Hippocampal formation (tissue), 2 donors: ENCODE measurements at places on chromosomes 1 and 21.

- DNase-seq: no peak
These were observed 135.9 kb downstream of the SLC30A10 start for GRCh38 chr1:219792337-219793021.

DNA sequence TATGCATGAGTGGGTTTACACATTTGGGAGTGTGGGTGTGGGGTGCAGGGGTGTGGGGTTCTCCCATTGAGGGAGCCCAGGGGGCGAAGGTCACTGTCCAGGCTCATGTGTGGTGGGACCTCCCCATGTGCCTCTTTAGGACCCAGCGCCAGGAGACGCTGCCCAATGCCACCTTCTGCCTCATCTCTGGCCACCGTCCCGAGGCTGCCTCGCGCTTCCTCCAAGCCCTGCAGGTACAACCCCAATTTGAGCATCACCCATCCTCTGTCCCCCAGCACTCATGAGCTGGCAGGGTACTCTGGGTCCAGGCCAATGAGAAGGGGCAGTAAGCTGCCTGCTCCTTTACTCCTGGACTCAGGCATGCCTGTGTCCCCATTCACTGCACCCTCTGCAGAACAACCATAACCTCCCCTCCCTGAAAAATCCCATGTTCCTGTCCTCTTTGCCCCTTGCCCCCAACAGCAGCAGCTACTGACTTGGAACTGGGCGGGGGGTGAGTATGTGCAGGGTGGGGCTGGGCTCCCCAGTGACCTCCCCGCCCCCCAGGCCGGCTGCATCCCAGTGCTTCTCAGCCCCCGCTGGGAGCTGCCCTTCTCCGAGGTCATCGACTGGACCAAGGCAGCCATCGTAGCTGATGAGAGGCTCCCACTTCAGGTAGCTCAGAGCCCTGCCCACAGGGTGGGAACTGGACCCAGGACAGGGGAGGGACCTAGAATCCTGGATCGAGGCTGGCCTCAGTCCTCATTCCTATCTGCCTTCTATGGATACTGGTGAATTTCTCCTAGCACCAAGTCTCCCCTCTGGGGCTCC lies 7.7 kb downstream of the EXTL1 start:
- no peak for DNase-seq

- DNase-seq: no peak
These were observed 19.4 kb downstream of the CC2D1B start for GRCh38 chr1:52346653-52347052.

DNA sequence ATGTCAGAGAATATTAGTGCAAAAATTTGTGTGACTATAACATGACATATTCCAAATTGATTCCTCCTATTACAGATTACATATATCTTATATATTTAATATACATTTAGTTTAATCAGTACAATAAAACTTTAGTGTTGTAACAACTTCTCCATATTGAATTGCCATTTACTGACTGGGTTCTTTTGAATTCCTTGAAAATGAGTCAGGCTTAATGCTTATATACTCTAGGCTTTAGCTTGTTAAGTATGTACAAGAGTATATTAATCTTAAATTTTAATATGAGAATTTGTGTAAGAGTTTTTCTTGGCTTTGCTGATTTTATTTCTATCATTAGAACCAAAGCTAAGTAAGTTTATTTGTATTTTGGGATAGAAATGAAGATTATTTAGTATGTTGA lies 40.3 kb downstream of the XPR1 start:
- no peak for DNase-seq

DNA sequence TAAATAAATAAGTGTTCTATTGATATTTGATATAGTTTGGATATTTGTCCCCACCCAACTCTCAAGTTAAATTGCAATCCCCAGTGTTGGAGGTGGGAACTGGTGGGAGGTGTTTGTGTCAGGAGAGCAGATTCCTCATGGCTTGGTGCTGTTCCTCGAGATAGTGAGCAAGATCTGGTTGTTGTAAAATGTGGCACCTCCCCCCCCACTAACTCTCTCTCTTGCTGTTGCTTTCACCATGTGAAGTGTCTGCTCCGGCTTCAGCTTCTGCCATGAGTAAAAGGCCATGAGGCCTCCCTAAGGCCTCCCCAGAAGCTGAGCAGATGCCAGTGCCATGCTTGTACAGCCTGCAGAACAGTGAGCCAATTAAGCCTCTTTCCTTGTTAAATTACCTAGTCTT lies 20.8 kb downstream of the FRRS1 start:
- DNase-seq: no peak

- peak; percentile 72 for DNase-seq
These were observed 18.7 kb upstream of the AK2 start for GRCh38 chr1:33055210-33056008.

GRCh38 chr1:208212893-208213292 lies 31.3 kb downstream of the PLXNA2 start:
- DNase-seq: no peak

GRCh38 chr1:93739472-93739871 lies 57.8 kb upstream of the BCAR3 start:
- DNase-seq: no peak

DNA sequence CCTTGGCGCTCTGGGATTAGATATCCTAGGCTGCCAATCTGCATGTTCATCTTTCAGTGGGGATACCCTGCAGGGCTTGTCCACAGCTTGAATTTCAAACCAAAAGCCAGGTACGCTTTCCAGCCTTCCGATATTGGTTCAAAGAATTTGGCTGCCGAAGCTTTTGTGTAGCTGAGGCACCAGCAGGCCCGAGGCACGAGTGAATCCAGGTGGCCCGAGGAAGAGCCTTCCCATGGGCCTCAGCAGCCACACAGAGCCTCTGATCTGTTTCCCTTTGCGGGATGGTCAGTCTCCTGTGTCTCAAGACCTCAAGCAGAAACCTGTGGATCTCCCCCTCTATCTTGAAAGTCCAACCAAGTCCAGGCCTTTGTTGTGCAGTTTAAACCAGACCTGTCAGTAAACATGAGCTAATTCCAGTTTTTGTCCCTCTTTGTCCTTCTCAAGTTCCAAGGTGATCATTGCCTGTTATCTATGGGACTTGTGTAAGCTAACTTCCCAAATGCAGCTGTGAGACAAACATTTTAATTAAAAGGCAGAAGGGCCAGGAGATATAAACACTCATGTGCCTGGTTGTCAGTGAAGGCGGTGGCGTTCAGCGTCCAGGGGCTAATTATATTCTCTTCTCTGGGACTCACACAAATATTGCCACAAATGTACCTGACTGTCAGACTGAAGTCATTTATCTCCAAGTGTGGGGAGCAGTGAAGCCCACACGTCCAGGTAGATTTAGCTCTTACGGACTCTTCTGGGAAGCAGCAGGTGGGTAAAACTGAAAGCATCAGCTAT lies 30.6 kb downstream of the VANGL1 start:
- no peak for DNase-seq

- no peak for DNase-seq
These were observed 329.4 kb downstream of the KIF26B start for GRCh38 chr1:245484176-245484575.

GRCh38 chr1:51014878-51015277 lies 44.8 kb downstream of the CDKN2C start:
- DNase-seq: no peak

DNA sequence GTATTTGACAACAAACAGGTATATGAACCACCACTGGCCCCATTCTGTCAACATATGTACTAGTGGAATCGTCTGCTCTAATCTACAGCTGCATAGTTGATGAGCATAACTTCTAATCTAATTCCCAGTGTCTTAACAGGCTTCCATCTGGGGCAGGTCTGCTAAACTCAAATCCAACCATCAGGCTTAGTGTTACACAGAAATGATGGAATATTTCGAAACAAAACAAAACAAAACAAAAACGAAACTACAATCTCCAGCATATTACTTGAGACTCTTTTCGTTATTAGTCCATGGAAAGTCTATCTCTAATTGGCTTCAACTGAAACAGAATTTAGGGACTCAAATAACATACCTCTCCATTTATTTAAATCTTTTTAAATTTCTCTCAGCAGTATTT lies 37.6 kb downstream of the DIPK1A start:
- DNase-seq: no peak

- no peak for DNase-seq
These were observed 4.5 kb downstream of the PARP1 start for GRCh38 chr1:226403201-226404034.

DNA sequence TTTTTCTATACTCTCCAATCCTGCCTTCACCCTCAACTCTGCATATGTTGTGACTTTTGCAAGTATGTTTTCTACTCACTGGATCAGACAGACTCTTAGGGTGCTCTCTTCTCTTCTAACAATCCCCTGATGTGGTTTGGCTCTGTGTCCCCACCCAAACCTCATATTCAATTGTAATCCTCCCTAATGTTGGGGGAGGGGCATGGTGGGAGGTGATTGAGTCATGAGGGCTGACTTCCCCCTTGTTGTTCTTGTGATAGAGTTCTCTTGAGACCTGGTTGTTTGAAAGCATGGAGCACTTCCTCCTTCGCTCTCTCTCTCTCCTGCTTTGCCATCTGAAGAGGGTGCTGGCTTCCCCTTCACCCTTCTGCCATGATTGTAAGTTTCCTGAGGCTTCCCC lies 148.9 kb upstream of the IGSF21 start:
- DNase-seq: no peak

DNA sequence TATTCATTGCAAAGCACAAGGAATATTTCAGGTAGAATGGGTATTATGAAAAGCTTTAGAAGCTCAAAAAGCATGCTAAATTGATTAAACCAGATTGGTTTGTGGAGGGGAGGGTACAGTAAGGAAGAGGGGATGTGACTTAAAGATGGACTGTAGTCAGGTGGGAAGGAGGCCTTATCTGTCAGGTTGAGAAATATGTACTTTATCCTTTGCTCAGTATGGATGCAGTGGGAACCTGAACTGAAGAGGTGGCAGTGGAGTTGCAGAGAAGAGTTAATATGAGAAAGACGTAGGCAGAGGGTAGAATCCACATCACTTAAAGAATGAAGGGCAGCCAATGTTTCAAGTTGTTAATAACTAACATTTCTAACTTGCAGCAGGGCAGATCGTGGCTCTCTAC lies 44.1 kb downstream of the SNX7 start:
- DNase-seq: no peak
